Activated CD8-positive, alpha-beta T cell treated with anti-CD3 and anti-CD28 coated beads for 36 hours (primary cell): ENCODE measurements at places on chromosomes 2 and 18.

GRCh38 chr18:59038295-59039039 lies 101.2 kb upstream of the SEC11C start:
- H3K27ac ChIP-seq: peak overlapping the region; percentile 14
- no peaks in the 10 kb centered on the region for H3K36me3 ChIP-seq
- DNase-seq: no peak
- H3K4me3 ChIP-seq: no peak overlapping the region
- H3K4me1 ChIP-seq: peaks cover 15% of the 10 kb centered on the region
- H3K27me3 ChIP-seq: peaks cover 6% of the 10 kb centered on the region

DNA sequence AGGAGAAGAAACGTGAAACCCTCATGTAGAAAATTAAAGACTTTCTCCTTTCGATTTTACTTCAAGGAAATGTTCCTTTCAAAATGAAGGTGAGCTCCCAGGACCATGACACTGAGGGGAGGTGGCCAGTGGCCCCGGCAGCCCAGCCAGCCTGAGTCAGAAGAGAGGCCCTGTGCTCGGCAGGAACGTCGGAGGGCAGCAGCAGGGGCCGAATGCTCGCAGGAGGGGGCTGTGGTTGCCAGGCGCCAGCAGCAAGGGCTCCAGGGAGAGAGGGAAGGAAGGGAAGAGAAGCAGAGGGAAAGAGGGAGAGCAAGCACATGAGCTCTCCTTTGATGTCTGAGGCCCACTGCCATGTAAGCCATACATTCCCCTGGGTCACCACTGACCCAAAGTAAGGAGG lies 73.3 kb upstream of the ACKR3 start:
- peaks cover 3% of the 10 kb centered on the region for H3K36me3 ChIP-seq
- H3K4me3 ChIP-seq: no peak overlapping the region
- H3K27me3 ChIP-seq: peaks cover 4% of the 10 kb centered on the region
- H3K4me1 ChIP-seq: no peaks in the 10 kb centered on the region

DNA sequence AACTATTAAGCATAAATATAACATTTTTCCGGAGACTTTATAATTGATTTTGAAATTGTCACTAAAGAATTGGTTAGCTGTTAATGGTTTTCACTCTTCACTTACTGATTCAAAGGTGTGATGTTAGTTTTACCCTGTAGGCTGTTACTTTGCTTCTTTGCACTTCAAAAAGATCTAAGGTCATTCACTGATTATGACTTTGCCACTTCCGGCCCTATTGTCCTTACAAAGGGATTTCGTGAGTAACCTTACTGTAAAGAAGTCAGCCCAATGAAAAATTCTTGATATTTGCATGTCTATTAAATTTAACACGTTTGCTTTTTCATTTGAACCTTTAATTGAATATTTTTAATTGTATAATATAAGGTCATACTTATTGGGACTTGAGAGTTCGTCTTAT lies 61.4 kb downstream of the GREB1L start:
- no peak overlapping the region for H3K27ac ChIP-seq
- no peak for DNase-seq
- H3K27me3 ChIP-seq: peaks cover 12% of the 10 kb centered on the region

DNA sequence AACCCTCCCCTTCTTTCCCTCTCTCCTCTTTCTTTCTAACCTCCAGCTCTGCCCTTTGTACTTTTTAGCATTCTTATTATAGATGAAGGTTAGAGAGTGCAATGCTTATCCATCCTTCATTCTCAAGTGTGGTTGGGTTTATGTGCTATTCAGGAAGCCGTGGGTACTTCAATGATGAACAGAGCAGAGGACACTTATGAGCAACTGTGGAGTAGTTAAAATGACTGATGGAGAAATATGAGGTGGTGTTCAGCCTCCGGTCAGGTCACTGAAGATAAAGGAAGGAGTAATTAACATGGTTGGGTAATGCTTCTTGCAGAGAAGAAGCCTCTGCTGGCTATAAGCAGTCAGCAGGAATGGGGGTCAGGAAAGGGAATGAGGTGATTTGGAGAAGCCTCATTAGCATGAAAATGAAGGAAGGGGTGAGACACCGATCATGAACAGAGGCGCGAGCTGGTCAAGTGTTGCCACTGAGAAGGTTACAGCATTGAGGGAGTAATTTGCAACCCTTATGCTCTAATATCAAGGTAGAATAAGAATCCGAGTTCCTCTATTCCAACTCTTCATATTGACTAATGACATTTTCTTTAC lies 174.7 kb downstream of the LPIN1 start:
- no peak overlapping the region for H3K27ac ChIP-seq
- no peak overlapping the region for H3K4me3 ChIP-seq
- DNase-seq: no peak
- peaks cover 8% of the 10 kb centered on the region for H3K4me1 ChIP-seq
- no peaks in the 10 kb centered on the region for H3K36me3 ChIP-seq

DNA sequence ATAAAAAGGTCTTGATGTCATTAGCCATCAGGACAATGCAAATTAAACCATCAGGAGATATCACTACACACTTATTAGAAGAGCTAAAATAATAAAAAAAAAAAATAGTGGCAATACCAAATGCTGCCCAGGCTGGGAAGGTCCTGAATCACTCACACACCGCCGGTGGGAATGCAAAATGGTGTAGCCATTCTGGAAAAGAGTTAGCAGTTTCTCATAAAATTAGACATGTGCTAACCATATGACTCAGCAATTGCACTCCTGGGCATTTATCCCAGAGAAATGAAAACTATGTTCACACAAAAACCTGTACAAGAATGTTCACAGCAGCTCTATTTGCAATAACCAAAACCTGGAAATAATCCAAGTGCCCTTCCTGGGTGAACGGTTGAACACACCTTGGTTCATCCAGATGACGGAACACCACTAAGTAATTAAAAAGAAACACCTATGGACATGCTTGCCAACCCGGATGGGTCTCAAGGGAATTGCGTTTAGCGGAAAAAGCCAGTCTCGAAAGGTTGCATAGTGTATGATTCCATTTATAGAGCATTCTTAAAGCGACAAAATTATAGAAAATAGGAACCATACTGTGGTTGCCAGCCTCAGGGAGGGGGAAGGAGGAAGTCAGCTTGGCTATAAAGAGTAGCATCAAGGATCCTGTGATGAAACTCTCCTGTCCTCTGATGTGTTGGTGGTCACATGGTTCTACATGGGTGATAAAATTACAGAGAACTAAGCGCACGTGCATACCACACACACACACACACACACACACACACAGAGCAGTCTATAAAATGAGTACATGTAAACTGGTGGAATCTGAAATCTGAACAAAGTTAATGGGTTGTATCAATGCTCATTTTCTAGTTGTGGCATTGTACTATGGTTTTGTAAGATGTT lies 4.6 kb downstream of the MBP start:
- peak overlapping the region; percentile 99 for H3K4me3 ChIP-seq
- no peaks in the 10 kb centered on the region for H3K27me3 ChIP-seq
- peaks cover 68% of the 10 kb centered on the region for H3K4me1 ChIP-seq
- DNase-seq: peak; percentile 70
- H3K36me3 ChIP-seq: peaks cover 49% of the 10 kb centered on the region
- H3K27ac ChIP-seq: peak overlapping the region; percentile 83
